H9 (cell line): ENCODE measurements at places on chromosomes 7 and 10.

DNA sequence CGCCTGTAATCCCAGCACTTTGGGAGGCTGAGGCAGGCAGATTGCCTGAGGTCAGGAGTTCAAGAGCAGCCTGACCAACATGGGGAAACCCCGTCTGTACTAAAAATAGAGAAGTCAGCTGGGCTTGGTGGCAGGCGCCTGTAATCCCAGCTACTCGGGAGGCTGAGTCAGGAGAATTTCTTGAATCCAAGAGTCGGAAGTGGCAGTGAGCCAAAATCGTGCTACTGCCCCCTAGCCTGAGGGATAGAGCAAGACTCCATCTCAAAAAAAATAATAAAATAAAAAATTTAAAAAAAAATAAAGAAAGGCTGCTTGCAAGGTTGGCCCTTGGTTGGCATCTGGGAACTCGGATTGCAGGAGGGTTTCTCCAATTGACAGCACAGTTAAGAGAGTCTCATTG, 221.6 kb downstream of the DGKI start:
- DNase-seq = no peak

GRCh38 chr7:151188252-151188542, 1.1 kb upstream of the ASB10 start:
- DNase-seq = no peak

GRCh38 chr10:119634219-119634544, 17.0 kb upstream of the BAG3 start:
- no peak for DNase-seq

DNA sequence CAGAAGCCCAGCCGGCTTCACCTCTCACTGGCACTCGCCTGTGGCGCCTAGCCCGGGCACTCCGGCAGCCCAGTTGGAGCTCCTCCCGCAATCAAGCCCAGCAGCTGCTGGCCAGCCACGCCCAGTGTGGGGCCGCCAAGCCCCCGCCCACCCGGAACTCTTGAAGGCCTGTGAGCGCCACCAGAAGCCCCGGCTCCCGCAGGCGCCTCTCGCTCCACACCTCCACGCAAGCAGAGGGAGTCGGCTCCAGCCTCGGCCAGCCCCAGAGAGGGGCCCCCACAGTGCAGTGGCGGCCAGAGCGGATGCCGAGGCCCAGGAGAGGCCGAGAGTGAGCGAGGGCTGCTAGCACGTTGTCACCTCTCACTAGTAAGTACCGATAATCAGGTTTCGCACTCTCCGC, 240.7 kb downstream of the TFEC start:
- peak; percentile 28 for DNase-seq

GRCh38 chr7:20365486-20365885, 34.8 kb downstream of the ITGB8 start:
- DNase-seq = no peak

DNA sequence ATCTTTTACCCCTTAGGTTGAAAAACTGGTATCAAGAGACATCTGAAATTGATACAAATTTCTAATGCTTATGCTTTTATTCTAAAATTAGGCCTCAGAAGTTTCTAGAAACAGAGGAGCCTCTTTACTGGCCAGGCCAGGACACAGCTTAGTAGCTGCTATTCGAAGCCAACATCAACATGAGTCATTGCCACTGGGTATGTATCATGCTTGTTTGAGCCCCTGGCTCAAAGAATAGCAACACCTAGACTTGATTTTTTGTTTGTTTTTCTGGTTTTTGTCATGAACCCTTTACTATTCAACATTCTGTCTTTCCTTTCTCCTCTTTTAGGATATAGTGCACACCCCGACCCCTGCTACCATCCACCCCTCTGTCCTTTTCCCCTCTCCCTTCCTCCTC, 90.9 kb upstream of the STK17A start:
- DNase-seq = no peak

DNA sequence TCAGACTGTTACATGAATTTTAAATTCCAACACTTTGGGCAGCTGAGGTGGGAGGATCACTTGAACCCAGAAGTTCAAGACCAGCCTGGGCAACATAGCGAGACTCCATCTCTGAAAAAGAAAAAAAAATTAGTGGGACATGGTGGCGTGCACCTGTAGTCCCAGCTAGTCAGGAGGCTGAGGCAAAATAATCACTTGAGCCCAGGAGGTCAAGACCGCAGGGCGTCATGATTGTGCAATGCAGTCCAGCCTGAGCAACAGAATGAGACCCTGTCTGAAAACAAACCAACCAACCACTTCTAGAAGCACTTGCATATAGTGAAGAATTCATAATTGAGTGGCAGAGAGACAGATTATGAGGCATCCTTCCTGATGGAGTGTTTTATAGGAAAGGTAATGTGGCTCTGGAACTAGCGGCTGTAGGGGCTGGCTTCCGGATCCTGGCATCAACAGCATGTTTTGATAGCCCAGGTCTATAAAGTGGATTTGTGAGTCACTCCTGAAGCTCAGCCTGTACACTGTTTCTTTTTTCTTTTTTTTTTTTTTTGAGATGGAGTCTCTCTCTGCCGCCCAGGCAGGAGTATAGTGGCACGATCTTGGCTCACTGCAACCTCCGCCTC, 40.3 kb upstream of the RSBN1L start:
- DNase-seq = no peak

- no peak for DNase-seq
Observed at GRCh38 chr7:22129819-22130580, 184.3 kb upstream of the CDCA7L start.

DNA sequence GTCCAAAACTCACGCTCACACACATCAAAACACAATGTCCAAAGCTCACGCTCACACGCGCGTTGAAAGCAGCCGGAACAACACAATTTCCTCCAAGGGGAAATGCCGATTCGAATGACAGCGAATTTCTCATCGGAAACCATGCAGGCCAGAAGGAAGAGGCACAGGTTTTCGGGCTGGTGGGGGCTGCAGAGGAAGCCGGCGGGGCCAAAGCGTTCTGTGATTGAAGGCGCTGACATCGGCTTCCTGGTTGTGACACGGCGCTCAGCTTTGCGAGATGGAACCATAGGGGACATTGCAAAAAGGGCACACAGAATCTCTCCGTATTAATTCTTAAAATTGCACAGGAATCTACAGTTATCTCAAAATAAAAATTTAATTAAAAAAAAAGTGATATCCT, 61.3 kb downstream of the FOXL3 start:
- no peak for DNase-seq

GRCh38 chr10:86349474-86349873, 17.1 kb downstream of the GRID1 start:
- DNase-seq = peak; percentile 87

- no peak for DNase-seq
Observed at GRCh38 chr10:112362833-112363232, 11.1 kb upstream of the ACSL5 start.

GRCh38 chr10:103769176-103769575, 86.2 kb downstream of the SH3PXD2A start:
- no peak for DNase-seq

DNA sequence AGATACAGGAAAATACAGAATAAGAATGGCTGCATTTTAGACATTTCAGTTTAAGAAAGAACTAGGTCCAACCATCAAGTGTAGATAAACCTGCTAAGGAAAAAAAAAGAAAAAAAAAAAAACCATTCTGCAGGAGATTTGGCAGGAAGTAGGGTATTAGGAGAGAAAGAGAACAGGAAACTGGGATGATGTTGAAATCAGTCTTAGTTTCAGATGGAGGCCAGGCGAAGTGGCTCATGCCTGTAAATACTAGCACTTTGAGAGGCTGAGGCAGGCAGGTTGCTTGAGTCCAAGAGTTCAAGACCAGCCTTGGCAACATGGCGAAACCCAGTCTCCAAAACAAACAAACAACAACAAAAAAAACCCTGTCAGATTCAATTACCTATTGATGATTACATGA, 120.2 kb downstream of the RAB11FIP2 start:
- no peak for DNase-seq

DNA sequence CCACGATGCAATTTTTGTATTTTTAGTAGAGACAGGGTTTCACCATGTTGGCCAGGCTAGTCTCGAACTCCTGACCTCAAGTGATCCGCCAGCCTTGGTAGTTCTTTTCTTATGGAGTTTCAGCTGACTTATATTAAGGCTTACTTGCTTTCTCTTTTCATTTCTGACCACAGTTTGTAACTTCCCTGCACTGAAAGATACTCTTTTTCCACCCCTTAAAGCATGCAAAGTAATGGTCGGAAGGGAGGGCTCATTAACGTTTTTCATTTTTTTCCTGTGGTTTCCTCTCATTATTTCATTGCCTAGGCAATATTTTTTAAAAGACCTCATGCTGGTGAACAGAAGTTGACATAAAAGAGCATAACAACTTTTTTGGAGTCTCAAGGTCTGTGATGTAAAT, 27.0 kb downstream of the ADRB1 start:
- no peak for DNase-seq

DNA sequence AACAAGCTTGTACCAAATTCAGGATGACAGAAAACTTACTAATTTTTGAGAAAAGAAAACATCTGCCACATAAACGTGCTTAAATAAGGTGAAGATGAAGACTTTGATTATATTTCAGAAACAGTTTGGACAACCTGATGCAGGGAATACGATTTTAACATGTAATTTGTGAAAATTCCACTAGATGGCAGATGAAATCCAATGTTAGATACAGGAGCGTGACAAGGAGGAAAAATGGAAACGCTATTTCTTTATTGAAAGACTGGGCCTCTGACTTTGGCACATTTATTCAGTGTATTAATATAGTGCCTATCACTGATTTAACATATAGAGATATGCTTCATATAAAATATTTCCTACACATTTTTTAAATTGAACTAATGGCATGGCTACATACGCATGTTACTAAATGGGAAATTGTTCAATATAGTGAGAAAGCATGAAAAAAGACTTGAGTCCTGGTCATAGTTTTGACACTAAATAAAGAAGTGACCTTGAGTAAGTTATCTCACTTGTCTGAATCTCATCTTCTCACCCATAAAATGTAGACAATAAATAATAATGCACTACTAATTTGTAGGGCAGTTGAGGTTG, 60.7 kb downstream of the CD36 start:
- DNase-seq = no peak

DNA sequence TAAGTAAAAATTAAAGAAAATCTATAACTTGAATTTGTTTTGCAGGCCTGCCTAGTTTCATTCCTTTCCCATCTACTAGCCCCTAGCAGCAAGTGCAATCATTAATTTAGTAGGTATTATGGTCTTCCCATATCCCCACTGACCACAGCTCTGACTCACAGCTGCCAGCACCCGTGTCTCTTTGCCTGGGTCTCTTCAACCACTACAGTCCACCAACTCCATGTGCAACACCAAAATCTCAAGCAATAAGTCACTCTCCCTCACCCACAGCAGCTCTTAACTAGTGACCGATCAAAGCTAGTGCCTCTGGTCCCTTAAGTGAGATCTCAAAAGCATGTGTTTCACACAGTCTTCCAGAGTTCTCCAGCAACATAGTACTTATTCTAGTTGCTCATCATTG, 26.0 kb upstream of the THSD7A start:
- DNase-seq = no peak

GRCh38 chr7:74379938-74380337, 73.8 kb upstream of the GTF2IRD1 start:
- no peak for DNase-seq

DNA sequence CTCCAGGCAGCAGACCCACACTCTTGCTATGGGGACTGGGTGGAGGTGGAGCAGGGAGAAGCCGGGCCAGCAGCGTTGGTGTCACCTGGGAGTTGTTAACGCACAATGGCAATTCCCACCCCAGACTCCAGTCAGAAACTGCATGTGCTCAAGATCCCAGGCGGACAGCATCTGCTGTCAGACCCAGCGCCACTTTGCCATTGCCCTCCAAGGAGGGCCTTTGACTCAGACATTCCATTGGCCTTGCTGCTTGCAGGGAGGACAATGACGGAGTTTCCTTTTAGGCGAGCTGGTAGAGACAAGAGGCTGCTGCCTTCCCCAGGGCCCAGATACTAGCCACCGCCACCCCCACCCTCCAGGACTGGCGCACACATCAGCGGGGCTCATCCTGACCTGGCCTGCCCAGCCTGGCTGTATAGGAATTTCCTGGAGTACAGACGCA, 34.5 kb downstream of the ZNF775 start:
- peak; percentile 27 for DNase-seq

DNA sequence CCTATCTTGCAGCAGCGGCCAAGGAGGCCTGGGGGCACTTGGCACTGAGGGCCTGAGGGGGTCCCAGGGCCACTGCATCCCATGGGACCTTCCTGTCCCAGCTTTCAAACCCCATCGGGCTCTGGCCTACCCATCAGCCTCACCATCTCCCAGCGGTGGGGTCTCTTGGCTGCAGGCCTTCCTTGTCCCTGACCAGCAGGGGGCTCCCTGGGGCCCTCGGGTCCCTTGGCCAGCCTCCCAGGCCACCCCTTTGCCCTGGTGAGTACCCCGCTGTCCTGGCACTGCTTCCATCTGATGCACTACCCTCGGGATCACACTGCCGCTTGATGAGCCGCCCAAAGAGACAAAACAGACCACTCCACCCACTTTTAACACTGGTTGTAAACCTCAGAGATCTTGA, 43.5 kb downstream of the YKT6 start:
- peak; percentile 66 for DNase-seq

- no peak for DNase-seq
Observed at GRCh38 chr10:96831200-96831866, 765 bp upstream of the LCOR start.

DNA sequence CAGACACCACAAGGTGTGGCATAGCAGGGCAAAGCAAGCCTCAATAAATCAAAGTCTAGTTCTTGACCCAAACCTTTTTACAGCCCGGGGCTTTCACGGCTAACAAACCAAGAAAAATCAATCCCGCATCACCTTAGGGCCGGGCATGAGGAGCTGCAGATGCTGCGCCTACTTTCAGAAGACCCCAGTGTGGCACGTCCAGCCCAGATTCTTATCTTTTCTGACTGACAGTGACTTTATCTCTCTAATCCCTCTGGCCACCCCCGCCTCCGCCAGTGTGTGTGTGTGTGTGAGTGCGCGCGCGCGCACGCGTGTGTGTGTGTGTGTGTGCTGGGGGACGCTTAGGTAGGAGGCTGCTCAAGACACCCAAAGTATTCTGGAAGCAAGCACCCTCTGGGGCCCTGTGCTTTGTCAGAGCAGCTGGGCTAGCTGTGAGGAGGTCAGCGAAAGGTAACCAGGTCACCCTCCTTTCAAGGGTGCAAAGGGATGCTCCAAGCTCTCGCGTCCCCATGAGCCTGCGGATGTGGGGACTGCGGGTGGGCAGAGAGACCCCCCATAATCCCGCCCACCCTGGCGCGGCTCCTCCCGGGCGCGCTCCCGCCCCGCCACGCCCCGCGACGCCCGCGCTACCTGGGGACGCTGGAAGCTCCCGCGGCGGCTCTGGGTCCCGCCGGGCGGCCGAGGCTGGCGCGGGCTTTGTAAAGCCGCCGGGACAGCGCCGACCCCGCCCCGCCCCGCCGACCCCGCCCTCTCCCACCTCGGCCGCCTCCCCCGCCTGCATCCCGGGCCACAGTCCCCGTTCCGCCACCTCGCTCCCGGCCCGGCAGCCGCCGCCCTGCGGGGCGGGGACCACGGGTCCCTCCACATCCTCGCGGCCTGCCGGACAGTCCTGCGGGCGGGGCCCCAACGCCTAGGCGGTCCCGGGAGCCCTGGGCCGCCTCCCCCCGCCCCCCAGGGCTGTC, 57.1 kb upstream of the RHOBTB1 start:
- DNase-seq = peak; percentile 70

- no peak for DNase-seq
Observed at GRCh38 chr7:143289421-143289820, 1.3 kb downstream of the CASP2 start.
